Cerebellum (tissue), 4 donors: ENCODE measurements at places on chromosomes 5 and 9. TPM values are rescaled to one million over a fixed set of nuclear protein-coding genes. Genes with fewer than 3 reads are reported as not detected.

GRCh38 chr9:128109050-128109709, 18.3 kb downstream of the PTGES2 start:
- DNase-seq = no peak

DNA sequence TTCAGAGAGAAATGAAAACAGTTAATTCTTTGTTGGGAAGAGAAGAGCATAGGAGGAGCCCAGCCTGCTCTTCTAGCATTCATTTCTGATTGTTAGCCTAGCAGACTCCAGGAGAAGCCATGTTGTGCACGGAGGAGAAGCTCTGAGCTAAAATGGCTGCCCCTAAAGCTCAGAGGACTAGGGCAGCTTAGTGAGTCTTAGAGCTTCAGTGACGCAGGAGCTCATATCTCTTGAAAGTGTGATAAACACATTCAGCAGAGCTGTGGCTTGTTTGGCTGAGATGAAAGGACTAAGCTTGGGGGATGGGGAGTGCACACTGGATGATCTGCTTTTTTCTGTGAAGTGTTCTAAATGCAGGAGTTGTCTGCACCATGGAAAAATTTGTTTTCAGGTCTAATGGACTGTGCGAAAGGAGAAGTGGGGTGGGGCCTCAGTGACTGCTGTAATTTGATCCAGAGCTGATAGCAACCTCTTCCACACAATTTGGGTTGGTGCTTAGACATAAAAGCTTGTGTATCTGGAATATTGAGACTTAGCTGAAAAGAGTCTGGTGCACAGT, 58.5 kb downstream of the ZNF462 start:
- peak; percentile 13 for DNase-seq

DNA sequence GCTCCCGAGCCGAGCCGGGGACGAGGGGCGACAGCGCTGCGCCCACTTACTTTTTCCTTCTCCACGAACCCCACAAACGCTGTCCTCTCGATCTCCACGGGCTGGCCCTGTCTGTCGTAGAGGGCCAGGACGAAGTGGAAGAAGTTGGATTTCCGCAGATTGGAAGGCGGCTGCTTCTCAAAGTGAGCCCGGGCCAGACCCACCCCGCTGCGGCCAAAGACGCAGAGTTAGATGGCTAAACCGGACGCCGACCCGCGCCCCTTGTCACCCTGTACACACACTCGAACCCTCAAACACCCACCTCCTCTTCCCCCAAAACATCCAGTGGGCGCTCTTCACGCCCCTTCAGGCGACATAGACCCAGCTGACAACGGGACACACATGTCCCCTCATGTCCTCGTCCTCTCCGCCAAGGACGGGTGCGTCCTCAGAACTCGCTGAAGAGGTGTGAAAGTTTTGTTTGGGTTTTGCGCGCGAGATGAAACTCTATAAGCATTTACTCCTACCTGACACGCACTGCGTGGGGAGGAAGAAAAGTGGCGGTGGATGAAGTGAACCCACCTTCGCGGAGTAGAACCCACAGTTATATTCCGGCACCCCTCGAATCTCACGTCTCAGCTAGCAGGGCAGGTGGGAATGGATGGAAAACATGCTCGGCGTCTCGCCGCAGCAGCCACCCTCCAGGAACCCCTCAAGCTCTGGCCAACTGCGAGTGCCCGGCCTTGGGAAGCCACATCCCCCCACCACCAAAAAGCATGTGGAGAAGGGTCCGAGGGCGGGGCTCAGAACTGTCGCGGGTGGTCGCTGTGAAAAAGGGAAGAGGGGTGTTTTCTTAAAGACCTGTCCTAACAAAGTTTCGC, 2.6 kb downstream of the EBF1 start:
- no peak for DNase-seq

The GPRIN1 gene
- total RNA-seq = 38.9 TPM

DNA sequence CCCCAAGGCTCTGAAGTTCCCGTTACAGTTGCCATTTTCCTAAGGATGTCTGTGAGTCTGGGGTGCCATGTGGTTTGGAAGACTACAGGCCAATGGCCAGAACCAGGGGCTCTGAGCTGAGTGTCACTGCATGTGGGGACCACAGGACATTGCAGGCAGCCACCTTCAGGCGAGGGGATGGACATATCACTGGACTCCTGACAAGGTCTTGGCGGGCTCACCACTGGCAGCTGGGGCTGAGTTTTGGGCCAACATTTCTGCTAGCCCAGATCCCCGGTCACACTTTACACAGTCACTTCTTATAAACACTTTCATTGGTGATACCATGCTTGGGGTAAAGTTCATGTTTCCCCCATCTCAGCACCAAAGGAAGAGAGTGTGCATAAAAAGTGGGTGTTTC, 109.8 kb downstream of the RASGRF2 start:
- DNase-seq = no peak
